ENCODE measurements at places on chromosomes 5 and 9. TPM values are rescaled to one million over a fixed set of nuclear protein-coding genes. Genes with fewer than 3 reads are reported as not detected.

CCDC152 gene
- total RNA-seq = 11.2 TPM

STPG3 gene
- 0.35 TPM for total RNA-seq

SPINK14 gene
- total RNA-seq = not detected

SOHLH1 gene
- total RNA-seq = not detected

DNA sequence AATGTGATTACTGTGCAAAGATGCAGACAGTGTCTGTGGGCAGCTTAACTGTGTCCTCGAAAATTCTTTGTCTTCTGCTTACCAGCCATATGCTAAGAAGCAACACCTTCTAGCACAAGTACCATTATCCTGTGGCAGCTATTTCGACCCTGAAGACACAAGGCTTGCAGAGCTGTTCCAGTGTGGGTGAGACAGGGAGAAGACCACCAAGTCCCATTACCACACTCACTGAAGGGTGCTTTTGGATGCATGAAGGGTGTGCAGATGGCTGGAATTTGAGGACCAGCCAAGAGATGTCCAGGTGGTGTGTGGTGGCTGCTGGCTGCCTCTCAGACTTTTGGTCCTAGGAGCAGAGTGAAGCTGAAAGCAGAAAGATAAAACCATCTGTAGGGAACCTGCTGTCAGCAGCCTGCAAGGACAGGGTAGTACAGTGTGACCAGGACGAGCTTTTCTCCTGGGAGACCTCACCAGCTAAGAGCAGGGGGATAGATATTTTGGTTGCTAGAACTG, 161.8 kb downstream of the ICE1 start:
- DNase-seq = no peak
- no peaks in the 10 kb centered on the region for H3K4me1 ChIP-seq
- H3K4me3 ChIP-seq = no peak overlapping the region
- H3K27me3 ChIP-seq = peaks cover 37% of the 10 kb centered on the region

DNA sequence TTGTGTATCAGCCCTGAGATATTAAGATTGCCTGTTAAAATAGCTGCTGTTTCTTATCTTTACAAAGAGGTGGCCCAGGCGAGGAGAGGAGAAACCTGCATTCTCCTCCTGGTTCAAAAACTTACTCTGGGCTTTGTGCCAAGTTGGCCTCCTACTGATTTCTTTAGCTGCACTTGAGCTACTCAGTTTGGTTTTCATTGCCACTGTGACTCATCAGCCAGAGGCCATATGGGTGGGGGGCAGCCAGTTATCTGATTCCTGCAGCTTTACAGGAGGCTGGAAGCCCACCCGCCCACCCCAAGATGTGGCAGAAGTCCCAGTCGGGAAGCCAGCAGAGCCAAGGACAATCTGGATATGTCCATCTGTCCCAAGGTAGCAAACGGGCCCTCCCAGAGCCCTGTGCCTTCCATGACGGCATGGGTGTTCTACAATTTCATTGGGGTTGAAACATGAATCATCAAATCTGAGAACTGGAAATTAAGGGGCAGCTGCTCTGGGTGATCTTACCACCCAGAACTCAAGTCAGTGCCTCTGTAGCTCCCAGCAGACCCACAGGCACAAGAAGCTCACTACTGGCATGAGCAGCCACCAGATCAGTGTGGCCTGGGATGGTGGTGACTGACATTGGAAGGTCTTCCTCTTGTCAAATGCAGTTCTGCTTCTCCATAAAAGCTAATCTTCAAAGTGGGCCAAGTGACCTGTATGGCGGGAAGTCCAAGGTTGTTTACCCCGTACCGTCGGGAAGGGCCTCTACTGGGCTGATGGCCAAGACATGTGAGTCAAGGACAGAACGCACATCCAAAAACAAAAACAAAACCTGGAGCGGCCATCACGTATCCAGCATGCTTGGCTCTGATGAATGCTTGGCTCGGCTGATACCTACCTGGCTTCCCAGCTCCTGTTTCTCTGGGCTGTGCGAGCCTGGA, 15.6 kb downstream of the FCN2 start:
- H3K27me3 ChIP-seq = no peaks in the 10 kb centered on the region
- peak; percentile 92 for DNase-seq
- no peak overlapping the region for H3K4me3 ChIP-seq
- peak overlapping the region; percentile 70 for H3K27ac ChIP-seq

DNA sequence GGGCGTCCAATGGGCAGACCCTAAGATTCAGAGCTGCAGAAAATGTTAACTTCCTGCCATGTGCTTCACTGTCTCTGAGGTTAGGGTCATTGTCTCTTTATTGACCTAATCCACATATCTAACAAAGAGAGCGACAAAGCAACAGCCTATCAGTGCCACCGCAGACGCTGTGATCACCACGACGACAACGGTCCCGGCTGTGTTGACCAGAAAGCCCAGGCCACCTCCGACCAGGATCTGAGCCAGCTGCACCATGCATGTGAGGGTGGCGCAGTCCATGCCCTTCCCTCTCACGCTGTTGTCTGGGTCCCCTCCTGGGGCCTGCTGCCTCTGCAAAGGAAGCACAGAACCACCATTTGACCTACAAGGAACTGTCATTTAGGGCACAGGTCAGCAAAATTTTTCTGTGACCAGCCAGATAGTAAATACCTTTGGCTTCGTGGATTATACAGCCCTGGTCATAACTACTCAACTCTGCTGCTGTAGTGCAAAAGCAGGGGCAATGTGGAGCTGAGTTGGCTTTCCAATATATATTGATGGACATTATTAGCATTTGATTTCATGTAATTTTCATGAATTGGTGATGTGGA, 8.5 kb downstream of the RXFP3 start:
- H3K27ac ChIP-seq = no peak overlapping the region
- H3K4me1 ChIP-seq = no peaks in the 10 kb centered on the region
- H3K36me3 ChIP-seq = no peaks in the 10 kb centered on the region
- no peak for DNase-seq

GRCh38 chr9:129174724-129175514, 3.1 kb downstream of the IER5L start:
- H3K27ac ChIP-seq = peak overlapping the region; percentile 93
- H3K4me3 ChIP-seq = peak overlapping the region; percentile 66
- H3K4me1 ChIP-seq = peaks cover 24% of the 10 kb centered on the region
- peak; percentile 85 for DNase-seq
- H3K27me3 ChIP-seq = no peaks in the 10 kb centered on the region

DNA sequence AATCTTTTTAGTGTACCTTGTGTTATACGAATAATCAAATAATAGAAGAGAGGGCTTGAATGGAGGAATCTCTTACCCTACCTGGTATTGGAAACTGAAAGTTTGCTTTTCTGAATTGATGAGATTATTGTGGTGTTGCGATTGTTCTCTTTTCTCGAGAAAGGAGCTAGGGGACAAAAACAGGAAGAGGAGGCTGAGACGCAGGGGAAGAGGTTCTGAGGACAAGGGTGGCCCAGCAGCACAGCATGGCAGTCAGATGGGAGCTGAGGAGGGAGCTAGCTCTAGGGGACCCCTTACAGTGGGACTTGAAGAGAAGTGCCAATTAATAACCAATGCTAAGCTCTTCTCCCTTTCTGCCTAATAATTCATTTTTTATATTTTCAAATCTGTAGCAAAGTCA, 183.3 kb upstream of the DMAC1 start:
- no peaks in the 10 kb centered on the region for H3K36me3 ChIP-seq
- no peak for DNase-seq
- H3K27me3 ChIP-seq = no peaks in the 10 kb centered on the region

DNA sequence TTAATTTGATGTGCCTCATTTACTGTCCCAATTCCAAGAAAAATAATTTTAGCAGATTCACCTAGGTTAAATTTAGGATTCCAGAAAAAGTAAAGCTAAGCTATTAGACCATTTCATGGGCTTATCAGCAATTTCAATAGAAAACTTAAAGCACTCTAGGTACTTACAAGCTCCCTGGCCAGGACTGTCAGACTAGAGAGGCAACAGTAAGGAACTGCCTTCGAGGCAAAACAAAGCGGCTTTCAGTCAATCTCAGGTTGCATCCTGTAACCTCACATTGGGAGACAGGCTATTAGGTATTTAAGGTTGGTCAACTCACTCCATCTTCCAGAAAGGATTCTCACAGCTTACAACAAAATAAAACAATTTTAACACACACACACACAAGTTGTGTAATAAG, 48.7 kb upstream of the FSD1L start:
- H3K4me3 ChIP-seq = no peak overlapping the region
- no peak for DNase-seq
- H3K4me1 ChIP-seq = no peaks in the 10 kb centered on the region
- H3K27me3 ChIP-seq = peaks cover 2% of the 10 kb centered on the region
- H3K36me3 ChIP-seq = no peaks in the 10 kb centered on the region
- H3K27ac ChIP-seq = no peak overlapping the region

DNA sequence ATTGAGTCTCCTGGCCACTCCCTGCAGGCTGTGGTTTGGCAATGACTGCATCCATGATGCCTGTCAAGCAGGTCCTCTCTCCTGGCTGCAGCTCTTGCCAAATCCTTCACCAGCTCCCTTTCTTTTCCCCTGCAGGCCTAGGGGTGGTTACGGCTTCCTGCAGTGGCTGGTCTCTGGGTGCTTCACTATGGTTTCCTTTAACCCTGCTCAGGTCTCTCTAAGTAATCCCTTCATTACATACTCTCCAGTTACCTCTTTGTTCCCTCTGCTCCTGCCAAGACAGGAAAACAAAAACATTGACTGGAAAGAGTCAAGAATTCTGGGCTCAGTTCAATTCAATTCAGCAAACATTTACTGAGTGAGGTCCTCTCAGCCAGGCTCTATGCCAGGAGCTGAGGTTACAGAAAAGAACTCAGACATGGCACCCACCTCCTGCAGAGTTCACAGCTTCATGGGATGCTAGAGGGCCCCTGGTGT, 19.8 kb upstream of the PTPN3 start:
- peaks cover 13% of the 10 kb centered on the region for H3K27me3 ChIP-seq
- no peak overlapping the region for H3K4me3 ChIP-seq
- no peak for DNase-seq
- H3K36me3 ChIP-seq = no peaks in the 10 kb centered on the region

- H3K36me3 ChIP-seq = no peaks in the 10 kb centered on the region
- peak; percentile 55 for DNase-seq
- H3K4me3 ChIP-seq = no peak overlapping the region
- no peak overlapping the region for H3K27ac ChIP-seq
- H3K4me1 ChIP-seq = no peaks in the 10 kb centered on the region
- peaks cover 5% of the 10 kb centered on the region for H3K27me3 ChIP-seq
Observed at GRCh38 chr5:116068028-116068632, 16.7 kb upstream of the COMMD10 start.

GRCh38 chr9:125549891-125550885, 156.8 kb downstream of the MAPKAP1 start:
- H3K27me3 ChIP-seq = no peaks in the 10 kb centered on the region
- peaks cover 20% of the 10 kb centered on the region for H3K4me1 ChIP-seq
- H3K27ac ChIP-seq = no peak overlapping the region
- no peak overlapping the region for H3K4me3 ChIP-seq
- H3K36me3 ChIP-seq = no peaks in the 10 kb centered on the region
- peak; percentile 23 for DNase-seq
